ENCODE measurements at places on chromosomes 16 and 17. TPM values are rescaled to one million over a fixed set of nuclear protein-coding genes. Genes with fewer than 3 reads are reported as not detected.
A peak's percentile ranks its signal among the peaks of the same experiment; 100 is the strongest.

DNA sequence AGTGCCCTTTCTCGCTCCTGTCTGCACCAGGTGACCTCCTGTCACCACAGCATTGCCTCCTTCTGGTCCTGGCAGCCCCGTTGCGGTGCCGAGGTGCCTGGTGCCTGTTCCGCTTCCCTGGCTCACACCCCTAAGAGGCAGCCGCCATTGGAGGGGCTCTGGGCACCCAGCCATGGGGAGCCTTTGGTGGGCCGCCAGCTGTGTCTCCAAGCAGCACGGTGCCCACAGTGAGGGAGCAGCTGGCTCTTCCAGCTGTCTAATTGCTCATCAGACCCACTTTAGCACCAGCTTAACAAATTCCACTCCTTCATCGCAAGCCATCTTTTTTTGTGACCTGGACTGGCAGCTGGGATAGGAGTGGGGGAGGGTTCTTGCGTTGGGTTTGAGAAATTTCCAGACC is 276.1 kb downstream of the SNX29 start:
- no peak for DNase-seq
- H3K4me1 ChIP-seq: no peaks in the 10 kb centered on the region
- no peak overlapping the region for H3K27ac ChIP-seq
- no peaks in the 10 kb centered on the region for H3K27me3 ChIP-seq
- no peak overlapping the region for H3K4me3 ChIP-seq

GRCh38 chr17:67686241-67686640 is 31.5 kb upstream of the NOL11 start:
- DNase-seq: no peak
- peaks cover 3% of the 10 kb centered on the region for H3K4me1 ChIP-seq
- no peak overlapping the region for H3K4me3 ChIP-seq
- H3K36me3 ChIP-seq: no peaks in the 10 kb centered on the region
- no peaks in the 10 kb centered on the region for H3K27me3 ChIP-seq

- DNase-seq: no peak
- H3K4me1 ChIP-seq: no peaks in the 10 kb centered on the region
- no peaks in the 10 kb centered on the region for H3K36me3 ChIP-seq
- no peak overlapping the region for H3K27ac ChIP-seq
- H3K4me3 ChIP-seq: no peak overlapping the region
- peaks cover 20% of the 10 kb centered on the region for H3K27me3 ChIP-seq
These were observed 128.4 kb downstream of the GSG1L start for GRCh38 chr16:27935076-27935475.

DNA sequence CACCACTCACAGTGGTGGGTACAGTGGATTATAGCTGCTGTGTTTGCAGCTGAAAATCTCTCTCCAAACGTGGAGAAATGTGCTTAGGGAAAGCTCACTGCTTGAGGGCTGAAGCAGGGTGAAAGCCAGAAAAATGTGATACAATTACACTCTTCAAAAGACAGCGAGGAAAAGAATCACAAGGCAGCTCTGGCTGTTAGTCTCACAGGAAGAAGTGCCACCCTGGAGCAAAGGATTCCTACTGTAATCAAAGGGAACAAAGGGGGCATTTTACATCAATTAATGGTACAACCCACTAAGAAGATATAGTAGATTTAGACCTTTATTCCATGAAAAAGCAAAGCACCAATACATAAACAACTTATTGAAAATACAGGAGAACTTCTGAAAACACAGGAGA is 48.1 kb upstream of the IRX5 start:
- peaks cover 2% of the 10 kb centered on the region for H3K36me3 ChIP-seq
- peaks cover 5% of the 10 kb centered on the region for H3K27me3 ChIP-seq
- no peak for DNase-seq
- no peak overlapping the region for H3K4me3 ChIP-seq
- H3K27ac ChIP-seq: no peak overlapping the region
- no peaks in the 10 kb centered on the region for H3K4me1 ChIP-seq

GRCh38 chr17:80312621-80313135 is 52.0 kb downstream of the RNF213 start:
- H3K4me3 ChIP-seq: no peak overlapping the region
- no peak for DNase-seq
- H3K27me3 ChIP-seq: no peaks in the 10 kb centered on the region
- peaks cover 71% of the 10 kb centered on the region for H3K36me3 ChIP-seq
- peaks cover 23% of the 10 kb centered on the region for H3K4me1 ChIP-seq

DNA sequence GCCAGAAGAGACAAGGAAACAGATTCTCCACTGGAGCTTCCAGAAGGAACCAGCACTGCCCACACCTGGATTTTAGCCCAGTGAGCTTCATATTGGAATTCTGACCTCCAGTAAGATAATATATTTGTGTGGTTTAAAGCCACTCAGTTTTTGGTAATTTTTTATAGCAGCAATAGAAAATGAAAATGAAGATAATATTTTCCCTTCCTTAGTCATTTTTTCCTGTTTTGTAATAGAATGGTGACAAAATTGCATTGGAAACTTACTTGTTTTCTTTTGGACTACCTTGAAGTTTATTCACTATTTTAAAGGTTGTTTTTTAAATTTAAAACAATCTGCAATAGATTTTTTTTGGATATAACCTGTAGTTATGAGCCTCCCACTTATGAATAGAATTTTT is 29.8 kb upstream of the IRF8 start:
- H3K4me3 ChIP-seq: no peak overlapping the region
- H3K4me1 ChIP-seq: peaks cover 22% of the 10 kb centered on the region
- H3K27ac ChIP-seq: no peak overlapping the region
- H3K27me3 ChIP-seq: peaks cover 13% of the 10 kb centered on the region
- no peak for DNase-seq

DNA sequence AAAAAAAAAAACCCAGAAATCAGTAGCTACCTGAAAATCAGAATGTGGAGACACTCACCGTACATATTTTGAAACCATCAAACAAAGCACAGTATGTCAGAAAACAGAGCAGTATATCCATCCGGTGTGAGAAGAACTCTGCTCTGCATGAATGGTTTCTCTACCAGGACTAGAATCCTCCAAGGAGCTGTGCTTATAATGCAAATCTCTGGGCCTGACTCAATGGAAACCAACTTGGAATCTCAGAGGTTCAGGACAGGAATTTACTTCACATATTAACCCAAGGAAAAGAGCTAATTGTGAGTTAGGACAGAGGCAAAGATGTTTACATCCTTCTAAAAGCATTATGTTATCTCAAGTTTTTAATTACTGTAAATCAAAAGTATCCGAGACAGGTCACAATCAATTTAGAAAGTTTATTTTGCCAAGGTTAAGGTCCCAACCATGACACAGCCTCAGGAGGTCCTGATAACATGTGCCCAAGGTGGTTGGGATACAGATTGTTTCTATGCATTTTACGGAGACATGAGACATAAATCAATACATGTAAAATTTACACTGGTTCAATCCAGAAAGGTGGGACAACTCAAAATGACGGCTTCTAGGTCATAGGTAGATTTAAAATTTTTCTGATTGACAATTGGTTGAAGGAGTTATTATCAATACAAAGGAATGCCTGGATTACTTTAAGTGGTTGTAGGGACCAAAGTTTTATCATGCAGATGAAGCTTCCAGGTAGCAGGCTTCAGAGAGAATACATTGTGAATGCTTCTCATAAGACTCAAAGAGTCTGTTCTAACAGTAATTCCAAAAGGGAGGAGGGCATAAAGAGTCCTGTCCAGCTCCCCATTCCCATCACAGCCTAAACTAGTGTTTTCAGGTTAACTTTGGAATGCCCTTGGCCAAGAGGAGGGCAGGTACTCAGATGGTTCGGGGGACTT is 164.1 kb downstream of the CDH8 start:
- no peaks in the 10 kb centered on the region for H3K36me3 ChIP-seq
- H3K4me1 ChIP-seq: no peaks in the 10 kb centered on the region
- H3K27me3 ChIP-seq: no peaks in the 10 kb centered on the region

- no peak overlapping the region for H3K27ac ChIP-seq
- H3K36me3 ChIP-seq: no peaks in the 10 kb centered on the region
- DNase-seq: no peak
- no peak overlapping the region for H3K4me3 ChIP-seq
- H3K27me3 ChIP-seq: peaks cover 11% of the 10 kb centered on the region
These were observed 279.5 kb upstream of the ASIC2 start for GRCh38 chr17:33572615-33573014.

- H3K4me1 ChIP-seq: no peaks in the 10 kb centered on the region
- no peaks in the 10 kb centered on the region for H3K36me3 ChIP-seq
- no peaks in the 10 kb centered on the region for H3K27me3 ChIP-seq
- DNase-seq: no peak
These were observed 102.6 kb upstream of the CDH11 start for GRCh38 chr16:65224471-65224870.

GRCh38 chr17:29255926-29256522 is 9.4 kb downstream of the CRYBA1 start:
- H3K36me3 ChIP-seq: peaks cover 15% of the 10 kb centered on the region
- H3K27me3 ChIP-seq: no peaks in the 10 kb centered on the region
- H3K4me1 ChIP-seq: peaks cover 43% of the 10 kb centered on the region
- H3K4me3 ChIP-seq: no peak overlapping the region
- peak overlapping the region; percentile 44 for H3K27ac ChIP-seq

DNA sequence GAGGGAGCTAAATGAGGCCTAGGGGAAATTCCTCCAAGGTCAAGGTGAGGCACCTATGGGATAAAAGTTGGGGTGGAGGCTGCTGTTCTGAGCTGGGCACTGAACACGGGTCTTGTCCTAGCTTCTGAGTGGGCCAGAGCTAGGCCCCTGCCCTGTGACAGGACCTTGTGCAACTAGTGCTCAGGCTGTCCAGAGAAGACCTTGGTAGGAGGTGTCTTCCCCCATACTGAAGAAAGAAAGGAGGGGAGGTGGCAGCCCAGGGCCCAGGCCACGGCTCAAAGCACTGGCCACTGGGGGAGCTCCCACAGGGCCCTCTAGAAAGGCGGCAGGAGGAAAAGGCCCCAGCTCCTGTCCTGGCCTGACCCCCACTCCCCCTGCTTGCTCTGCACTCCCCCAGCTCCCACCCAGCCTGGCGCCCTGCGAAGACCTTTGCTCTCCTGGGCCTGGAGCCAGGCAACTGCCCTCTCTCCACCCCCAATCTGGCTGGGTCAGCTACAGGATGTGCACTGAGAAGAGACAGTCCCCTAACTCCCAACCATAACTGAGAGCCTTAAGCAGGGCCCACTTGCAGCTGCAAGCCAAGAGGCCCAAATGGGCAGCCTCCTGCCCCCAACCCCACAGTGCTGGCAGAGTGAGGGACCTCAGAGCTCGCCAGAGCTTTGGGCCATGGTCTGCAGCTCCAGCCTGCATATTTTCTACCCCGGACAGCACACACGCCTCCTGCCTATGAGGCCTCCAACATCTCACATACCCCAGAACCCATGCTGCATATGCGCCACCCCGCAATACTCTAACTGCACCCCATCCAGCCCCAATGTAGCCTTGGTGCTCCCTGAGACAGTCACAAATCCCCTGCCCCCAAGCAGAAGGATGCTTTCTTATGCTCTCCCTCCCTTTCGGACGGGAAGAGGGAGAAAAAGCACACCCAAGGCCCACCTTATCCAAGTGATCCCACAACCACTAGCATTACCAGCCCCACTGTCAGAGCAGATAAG is 15.3 kb downstream of the HSD11B2 start:
- H3K4me3 ChIP-seq: no peak overlapping the region
- H3K4me1 ChIP-seq: no peaks in the 10 kb centered on the region
- no peak for DNase-seq

GRCh38 chr17:41029633-41030245 is at the start of gene KRTAP1-4:
Gene KRTAP1-4 (minus strand): TSS chr17:41030195. CDS start chr17:41030078, 117 bp downstream.
- H3K4me3 ChIP-seq: no peak within 1 kb of the TSS
- no peak within 1 kb of the TSS for H3K27ac ChIP-seq
- no peaks in the 10 kb centered on the region for H3K4me1 ChIP-seq

GRCh38 chr17:979212-979538 is 401 bp downstream of the NXN start:
- no peak for DNase-seq
- H3K27ac ChIP-seq: no peak overlapping the region
- no peaks in the 10 kb centered on the region for H3K36me3 ChIP-seq

DNA sequence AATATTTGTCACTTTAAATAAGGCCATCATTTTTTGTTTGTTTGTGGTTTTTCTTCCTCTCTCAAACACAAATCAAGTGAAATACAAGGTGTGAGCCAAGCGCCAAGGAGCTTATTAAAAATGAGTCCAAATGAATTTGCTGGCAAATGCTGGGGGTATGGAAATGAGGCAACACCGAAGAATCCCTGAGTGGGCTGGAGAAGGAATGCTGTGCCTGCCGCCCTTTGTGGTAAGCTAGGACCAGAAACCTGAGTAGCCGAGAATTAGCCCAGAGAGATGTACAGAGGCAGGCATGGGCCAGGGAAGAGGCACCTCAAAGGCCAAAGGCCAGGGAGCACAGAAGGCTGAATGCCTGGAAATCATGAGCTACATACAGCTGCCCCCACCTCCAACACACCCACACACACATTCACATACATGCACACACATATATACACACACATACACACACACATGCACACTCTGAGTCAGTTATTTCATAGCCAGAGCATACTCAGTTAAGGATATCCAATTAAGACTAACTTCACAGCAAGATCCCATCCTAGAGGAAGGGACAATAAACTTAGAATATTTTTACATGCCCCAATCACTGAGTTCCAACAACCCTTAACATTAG is 266.1 kb upstream of the DYNLRB2 start:
- no peak overlapping the region for H3K4me3 ChIP-seq
- no peak overlapping the region for H3K27ac ChIP-seq
- peaks cover 5% of the 10 kb centered on the region for H3K27me3 ChIP-seq
- DNase-seq: no peak

DNA sequence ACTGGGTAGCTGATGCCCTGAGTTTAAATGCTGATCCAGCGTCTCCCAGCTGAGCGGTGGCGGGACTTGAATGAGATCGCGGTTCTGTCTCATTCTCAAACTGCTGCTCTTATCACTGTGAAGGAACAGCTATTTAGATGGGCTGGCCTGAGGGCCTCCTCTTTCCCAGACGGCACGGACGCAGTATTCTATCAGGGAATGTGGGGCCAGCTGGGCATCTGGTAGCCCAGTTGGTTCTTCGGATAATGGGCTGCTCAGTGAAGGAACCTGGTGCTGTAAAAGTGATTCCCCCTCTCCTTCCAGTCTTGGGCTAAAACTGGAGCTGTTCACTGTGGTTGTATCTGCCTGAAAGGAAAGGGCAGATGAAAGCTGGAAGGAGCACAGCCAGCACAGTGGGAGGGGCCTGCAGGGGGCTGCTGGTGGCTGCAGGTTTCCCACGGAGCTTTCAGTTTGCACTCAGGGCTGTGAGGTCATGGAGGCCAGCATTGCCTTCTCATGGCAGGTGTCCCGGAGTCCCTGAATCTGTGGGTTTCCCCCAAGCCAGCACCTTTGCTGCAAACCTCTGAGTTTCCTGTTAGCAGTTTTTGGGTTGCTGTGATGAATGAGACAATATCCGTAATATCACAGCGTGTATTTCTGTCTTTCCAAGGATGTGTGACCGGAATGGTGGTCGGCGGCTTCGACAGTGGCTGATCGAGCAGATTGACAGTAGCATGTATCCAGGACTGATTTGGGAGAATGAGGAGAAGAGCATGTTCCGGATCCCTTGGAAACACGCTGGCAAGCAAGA is 3.6 kb downstream of the IRF8 start:
- peaks cover 16% of the 10 kb centered on the region for H3K27me3 ChIP-seq
- H3K27ac ChIP-seq: peak overlapping the region; percentile 67
- DNase-seq: peak; percentile 79
- H3K4me1 ChIP-seq: peaks cover 46% of the 10 kb centered on the region

- no peak overlapping the region for H3K27ac ChIP-seq
- H3K4me1 ChIP-seq: no peaks in the 10 kb centered on the region
- DNase-seq: no peak
- H3K36me3 ChIP-seq: peaks cover 15% of the 10 kb centered on the region
These were observed 62.8 kb downstream of the RABEP1 start for GRCh38 chr17:5344914-5345313.

Gene CCL3
- 989 TPM for total RNA-seq

Gene MMP2
- not detected for total RNA-seq

Gene CD300LB
- not detected for total RNA-seq

Gene DPEP2
- total RNA-seq: 5.3 TPM

Gene MT1M
- not detected for total RNA-seq

Gene EVPLL
- total RNA-seq: not detected

Gene VAT1L
- total RNA-seq: not detected

Gene FAM171A2
- total RNA-seq: 0.21 TPM

Gene KRTAP2-1
- not detected for total RNA-seq
